ENCODE measurements at places on chromosomes 6 and 20.

DNA sequence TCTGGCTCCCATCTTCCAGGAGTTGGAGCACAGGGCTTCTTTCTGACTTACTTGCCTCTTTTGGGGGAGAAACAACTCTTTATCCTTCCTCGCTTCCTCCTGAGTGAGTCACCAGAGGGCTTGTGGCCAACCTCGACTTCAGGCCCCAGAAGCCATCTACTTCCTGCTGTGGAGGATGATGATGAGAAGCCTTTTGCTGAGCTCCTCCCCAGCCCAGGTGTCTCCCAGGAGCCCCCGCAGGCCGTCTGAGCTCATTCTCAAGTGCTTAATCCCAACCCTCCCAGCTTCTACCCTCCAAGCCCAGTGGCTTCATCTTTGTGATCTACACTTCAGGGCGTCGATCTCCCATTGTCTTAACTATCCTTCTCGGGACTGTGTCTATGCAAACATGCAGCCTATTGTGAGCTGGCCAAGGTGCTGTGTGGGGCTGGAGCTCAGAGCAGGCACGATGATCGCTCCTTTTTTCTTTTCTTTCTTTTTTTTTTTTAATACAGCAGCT is 27.9 kb downstream of the SDCBP2 start:
- DNase-seq = peak; percentile 59

- no peak for DNase-seq
These were observed 128.8 kb downstream of the PHACTR1 start for GRCh38 chr6:12845224-12846004.

- DNase-seq = no peak
These were observed 636 bp upstream of the EEF1A1 start for GRCh38 chr6:73521351-73521985.

- no peak for DNase-seq
These were observed 21.4 kb upstream of the CARMIL1 start for GRCh38 chr6:25257686-25258348.

GRCh38 chr6:112802144-112802543 is 455.0 kb downstream of the RFPL4B start:
- no peak for DNase-seq

DNA sequence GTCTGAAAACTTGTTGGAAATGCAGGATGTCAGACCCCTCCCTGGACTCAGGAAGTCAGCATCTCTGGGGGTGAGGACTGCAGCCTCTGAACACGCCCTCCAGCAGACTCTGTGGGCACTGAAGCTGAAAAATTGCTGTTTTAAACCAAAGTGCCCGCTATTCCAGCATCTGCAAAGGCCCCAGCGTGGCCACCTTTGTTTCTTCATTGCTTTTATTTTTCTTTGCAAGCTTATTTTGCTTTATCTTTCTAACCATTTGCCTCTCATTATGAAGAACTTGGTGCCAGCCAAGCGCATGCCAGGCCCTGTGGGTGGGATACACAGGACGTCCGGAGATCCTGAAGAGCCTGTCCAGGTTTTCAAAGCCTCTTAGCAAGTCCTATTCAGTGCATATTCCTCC is 203.9 kb upstream of the CST7 start:
- DNase-seq = no peak

- no peak for DNase-seq
These were observed 25.4 kb upstream of the C20orf144 start for GRCh38 chr20:33636776-33637175.

DNA sequence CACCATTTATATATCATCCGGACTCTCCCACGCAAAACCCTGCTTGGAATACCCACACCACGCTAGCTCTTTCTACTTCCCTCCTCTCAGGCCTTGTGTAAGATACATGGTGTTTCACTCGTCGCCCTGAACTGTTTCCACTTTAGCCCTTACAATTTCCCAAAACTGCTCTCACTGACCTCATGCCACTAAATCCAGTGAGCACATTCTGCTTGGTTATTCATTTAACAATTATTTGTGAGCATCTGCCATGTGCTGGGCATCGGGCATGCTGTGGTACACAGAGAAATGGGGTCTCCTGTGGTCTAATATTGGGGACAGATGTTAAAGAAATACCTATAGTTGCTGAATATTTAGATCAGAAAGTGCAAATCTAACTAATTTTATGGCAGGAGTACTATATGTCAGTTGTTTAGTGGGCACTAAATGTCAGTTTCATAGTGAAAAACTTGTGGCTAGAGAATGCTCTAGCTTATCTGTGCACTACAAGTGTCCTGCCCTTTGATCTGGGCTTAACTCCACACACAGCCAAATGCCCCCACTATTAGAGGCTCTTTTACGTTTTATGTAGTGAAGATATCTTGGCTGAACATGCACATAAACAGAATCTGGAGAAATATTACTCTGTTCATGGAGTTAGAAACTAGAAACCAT is 41.0 kb downstream of the PLEKHG1 start:
- DNase-seq = no peak

DNA sequence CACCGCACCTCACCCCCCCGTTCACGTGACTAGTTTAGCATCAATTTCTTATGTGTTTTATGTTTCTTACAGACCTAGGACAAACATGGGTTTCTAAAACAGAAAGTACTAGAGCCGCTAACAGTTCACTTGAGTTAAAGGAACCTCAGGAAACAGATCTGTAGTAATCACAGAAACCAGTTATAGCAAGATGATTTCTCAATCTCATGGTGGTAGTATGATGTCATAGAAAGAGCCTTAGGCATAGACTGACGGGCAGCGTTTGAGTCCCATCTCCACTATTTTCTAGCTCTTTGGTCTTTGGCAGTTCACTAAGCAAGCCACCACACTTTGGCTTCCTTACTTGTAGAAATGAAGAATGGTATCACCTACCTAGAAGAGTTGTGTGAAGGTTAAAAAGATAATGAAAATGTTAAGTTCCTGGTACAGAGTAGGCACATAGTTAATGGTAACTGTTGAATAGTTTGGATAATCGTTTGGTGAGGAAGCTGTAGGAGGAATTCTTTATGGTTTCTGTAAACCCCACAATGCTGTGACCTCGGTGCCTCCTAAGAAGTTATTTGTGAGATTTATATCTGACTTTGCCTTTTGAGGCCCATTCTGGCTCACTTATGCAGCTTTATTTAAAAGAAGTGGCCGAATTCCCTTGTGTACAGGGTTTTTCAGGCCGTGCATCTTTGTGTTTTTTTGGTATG is 21.3 kb downstream of the CTNNBL1 start:
- DNase-seq = no peak

DNA sequence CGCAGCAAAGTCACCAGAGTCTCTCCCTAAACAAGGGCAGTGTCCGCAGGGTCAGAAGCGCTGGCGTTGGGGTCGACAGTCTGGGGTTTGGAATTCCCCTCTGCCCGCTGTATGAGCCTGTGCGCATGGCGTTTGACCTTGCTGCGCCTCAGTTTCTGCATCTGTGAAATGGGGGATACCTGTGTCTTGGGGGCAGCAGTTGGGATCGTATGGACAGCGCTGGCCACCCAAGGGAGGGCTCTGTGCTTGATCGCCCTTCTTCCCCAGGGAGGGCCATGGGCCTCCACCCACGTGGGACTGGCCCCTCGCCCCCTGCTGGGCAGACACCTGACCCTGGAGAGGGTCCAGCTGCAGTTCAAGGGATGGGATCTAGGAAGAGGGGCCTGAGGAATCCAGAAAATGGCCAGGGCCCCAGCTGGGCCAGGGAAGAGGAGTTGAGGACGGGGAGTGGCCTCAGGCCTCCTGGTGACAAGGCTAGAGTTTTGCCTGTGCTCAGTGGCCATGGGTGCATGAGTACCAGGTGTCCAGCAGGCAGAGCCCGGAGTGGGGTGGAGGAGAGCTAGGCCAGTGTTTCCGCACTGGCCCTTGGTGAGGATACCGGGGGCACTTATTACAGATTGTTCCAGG is 26.4 kb upstream of the PHACTR3 start:
- no peak for DNase-seq

- DNase-seq = no peak
These were observed 27.0 kb downstream of the PNLDC1 start for GRCh38 chr6:159826968-159827647.

GRCh38 chr20:58759947-58760346 is 67.3 kb downstream of the NPEPL1 start:
- no peak for DNase-seq

DNA sequence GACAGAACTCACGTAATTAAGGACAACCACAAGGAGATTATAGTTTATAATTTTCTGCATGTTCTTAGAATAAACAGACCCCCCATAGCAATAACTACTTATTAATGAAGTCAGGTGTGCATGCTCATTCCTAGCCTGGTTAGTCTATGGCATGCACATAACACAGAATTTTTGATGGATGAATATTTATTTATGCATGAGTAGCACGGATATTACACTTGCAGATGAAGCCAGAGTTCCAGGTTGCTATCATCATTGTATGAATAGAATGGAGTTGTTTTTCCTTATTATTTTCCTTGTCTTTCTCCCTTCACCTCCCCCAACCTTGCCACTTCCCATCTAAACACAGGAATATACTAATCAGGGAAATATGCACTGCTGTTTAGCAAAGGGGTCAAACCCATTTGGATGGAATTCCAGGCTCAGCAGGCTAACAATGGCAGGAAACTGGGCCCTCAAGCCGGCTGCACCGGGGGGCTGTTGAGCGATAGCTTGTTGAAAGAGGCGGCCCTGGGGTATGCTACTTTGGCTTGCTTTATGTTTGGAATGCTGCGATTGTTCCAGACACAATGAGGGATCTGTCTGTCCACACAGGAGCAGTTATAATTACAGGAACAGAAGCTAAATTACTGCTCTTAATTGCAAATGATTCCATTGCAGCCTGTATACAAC is 112.6 kb downstream of the TMEM170B start:
- no peak for DNase-seq

- no peak for DNase-seq
These were observed 139.8 kb downstream of the KHDC1L start for GRCh38 chr6:73085443-73085871.

DNA sequence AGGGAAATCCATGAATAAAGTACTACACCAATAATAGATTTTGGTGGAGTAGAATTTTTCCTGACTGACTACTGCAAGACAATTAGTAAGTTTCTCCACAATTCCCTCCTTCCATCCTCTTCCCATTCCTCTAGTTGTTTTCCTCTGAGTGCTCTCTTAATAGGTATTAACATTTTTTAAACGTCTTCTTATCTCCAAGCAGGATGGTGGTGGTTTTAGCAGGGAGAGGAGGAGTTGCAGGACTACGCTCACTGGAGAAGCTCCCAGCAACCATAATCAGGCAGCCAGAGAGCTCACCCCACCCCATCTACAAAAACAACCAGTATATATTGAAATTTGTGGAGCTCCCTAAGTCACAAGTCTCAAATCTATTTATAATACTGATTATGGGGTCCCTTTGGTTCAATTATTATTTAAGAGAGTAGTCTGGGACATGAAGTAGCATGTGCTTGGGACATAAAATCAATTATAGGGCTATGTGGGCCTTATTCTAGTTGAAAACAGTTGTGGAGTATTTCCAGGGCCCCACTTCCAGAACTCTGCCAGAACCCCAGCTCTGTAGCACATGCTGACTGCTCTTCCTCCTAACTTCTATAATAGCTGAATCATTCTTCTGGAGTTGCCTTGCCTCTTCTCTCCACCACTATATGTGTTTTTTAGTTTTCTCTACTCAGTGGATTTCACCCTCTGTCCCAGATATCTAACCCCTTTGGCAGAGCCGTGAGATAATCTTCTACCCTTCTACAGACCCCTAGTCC is 49.8 kb downstream of the MYB start:
- no peak for DNase-seq

GRCh38 chr20:54200487-54201267 is 7.2 kb upstream of the PFDN4 start:
- DNase-seq = no peak

DNA sequence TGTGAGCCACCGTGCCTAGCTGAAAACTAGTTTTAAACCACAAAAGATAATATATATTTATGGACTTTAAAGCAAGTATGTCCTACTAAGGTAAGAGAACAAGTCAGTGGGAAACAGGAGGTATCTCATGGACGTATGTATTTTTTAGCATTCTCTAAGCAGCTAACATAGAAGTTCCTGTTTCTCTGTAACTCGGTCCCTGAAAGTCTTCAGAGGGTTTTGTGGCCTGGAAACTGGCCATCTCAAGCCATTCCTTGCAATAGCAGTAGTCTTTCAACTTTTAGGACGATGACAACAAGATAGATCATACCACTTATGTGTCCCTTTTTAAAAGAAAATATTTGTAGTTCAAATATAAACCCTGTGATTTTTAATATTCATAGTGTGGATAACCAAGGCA is 95.6 kb upstream of the RALGAPA2 start:
- DNase-seq = no peak

All from stimulated activated CD8-positive, alpha-beta memory T cell treated with anti-CD3 and anti-CD28 coated beads, Interleukin-15, amount 100 ng/mL, for 48 hours (primary cell).